ENCODE measurements at places on chromosomes 6 and 20. TPM values are rescaled to one million over a fixed set of nuclear protein-coding genes. Genes with fewer than 3 reads are reported as not detected.

EYA4 gene
- not detected for polyA plus RNA-seq

DNA sequence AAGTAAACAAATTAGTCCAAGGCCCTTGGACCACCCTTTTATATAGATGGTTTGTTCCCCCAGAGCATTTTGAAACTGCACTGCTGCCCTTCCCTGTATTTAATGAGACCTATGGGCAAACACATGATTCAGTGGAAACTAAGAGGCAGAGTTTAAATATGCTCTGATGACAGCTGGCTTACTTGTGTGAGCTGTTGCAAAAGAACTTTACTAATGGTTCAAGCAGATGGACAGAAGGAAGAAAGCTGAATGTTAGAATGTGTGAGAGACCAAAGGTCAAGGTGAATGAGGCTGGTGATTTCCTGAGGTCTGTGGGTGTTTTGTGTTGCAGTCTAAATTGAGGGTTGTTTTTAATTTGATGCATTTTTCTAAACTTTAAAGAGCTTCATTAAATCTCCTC, 123.0 kb upstream of the CEP162 start:
- no peak overlapping the region for H3K27ac ChIP-seq
- H3K36me3 ChIP-seq = no peaks in the 10 kb centered on the region
- H3K4me3 ChIP-seq = no peak overlapping the region
- H3K27me3 ChIP-seq = no peaks in the 10 kb centered on the region

GRCh38 chr20:41639630-41640029, 21.5 kb upstream of the CHD6 start:
- no peak for DNase-seq
- H3K4me1 ChIP-seq = no peaks in the 10 kb centered on the region
- no peak overlapping the region for H3K4me3 ChIP-seq
- H3K36me3 ChIP-seq = no peaks in the 10 kb centered on the region
- H3K27ac ChIP-seq = no peak overlapping the region

LZTS3 gene
- polyA plus RNA-seq = 0.35 TPM

WFDC2 gene
- not detected for polyA plus RNA-seq

DNA sequence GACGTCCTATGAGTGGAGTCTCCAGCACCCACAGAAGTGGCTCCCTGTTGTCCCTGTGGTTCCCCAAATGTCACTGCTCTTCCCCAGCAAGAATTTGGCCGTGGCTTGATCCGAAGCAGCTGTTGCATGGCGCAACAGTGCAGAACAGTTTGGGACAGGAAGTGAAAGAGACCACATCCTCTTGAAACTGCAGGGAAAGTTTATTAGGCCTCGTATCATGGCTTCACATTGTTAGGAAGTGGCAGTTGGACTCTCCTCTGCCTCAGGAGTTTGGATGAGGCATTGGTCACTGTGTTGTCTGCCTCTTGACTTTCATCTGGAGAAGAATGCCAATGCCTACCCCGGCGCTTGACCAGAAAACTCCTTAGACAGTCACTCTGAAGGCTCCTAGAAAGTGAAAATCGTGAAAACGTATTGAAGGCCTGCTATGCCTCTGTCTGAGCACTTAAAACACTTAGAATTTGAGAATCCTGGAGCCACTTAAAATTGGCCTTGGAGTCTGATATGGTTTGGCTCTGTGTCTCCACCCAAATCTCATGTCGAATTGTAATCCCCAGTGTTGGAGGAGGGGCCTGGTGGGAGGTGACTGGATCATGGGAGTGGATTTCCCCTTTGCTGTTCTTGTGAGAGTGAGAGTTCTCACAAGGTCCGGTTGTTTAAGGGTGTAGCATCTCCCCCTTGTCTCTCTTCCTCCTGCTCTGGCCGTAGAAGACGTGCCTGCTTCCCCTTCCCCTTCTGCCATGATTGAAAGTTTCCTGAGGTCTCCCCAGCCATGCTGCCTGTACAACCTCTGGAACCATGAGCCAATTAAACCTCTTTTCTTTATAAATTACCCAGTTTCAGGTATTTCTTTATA, 334.9 kb upstream of the JARID2 start:
- no peak for DNase-seq
- H3K36me3 ChIP-seq = no peaks in the 10 kb centered on the region
- H3K4me1 ChIP-seq = peaks cover 21% of the 10 kb centered on the region
- H3K27me3 ChIP-seq = no peaks in the 10 kb centered on the region

DNA sequence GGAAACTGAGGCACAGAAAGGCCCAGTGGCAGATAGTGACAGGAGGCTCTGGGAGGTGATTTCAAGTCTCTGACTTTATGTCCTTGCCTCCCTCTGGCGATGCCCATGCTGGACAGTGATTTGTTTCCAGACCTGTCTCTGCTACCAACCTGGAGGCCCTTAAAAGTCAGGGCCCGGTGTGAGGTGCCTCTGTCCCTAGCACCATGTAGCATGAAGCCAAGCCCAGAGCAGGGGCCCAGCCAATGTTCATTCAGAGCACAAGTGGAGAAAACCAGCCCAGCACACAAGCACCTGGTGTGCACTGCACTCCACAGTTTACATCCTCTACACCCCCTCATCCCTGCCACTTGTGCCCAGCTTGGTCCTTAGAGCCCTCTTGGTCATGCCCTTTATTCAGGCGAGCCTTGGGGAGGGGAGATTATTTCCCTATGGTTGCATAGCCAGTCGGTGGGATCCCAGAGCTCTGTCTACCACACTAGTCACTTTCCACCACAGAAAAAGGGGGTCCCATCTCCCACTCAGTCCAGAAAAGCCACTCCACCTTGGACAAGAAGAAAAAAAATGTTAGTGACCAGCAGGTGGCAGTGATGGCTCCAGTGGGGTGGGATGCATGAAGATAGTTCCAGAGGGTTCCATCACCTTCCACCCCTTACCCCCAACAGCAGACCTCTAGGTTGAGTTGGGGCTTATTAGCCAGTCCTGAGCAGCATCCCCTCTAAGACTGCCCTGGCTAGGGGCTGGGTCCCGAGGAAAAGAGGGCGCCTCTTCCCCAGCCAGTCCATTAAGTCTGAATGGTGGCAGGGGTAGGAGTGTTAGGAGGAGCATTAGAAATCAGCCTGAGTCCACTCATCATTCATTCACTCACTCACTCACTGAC, 30.9 kb downstream of the KIAA1755 start:
- H3K4me1 ChIP-seq = no peaks in the 10 kb centered on the region
- no peaks in the 10 kb centered on the region for H3K27me3 ChIP-seq
- no peaks in the 10 kb centered on the region for H3K36me3 ChIP-seq

DNA sequence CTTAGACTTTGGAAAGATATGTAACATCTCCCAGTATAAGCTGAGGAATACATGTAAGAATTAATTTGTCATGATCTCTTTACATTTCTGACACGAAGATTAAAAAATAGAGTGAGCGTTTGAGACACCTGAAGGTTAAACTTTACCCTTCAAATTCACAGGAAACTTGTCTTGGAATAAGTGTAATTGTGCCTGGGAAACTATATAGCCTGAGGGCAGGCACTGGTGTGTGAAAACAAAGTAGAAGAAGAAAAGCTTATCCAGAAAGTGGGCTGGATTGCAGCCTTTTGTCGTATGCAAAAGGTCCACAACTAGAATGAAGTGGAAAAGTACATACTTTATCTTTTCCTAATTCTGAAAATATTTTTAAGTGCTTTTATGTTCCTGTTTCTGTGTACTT, 275.7 kb upstream of the TCF21 start:
- no peaks in the 10 kb centered on the region for H3K27me3 ChIP-seq
- no peak for DNase-seq
- H3K4me1 ChIP-seq = no peaks in the 10 kb centered on the region
- H3K4me3 ChIP-seq = no peak overlapping the region

PRDM13 gene
- polyA plus RNA-seq = 0.14 TPM

SLC22A1 gene
- 0.13 TPM for polyA plus RNA-seq

DNAH8 gene
- not detected for polyA plus RNA-seq

- peaks cover 1% of the 10 kb centered on the region for H3K27me3 ChIP-seq
- no peaks in the 10 kb centered on the region for H3K36me3 ChIP-seq
- H3K4me3 ChIP-seq = no peak overlapping the region
- H3K4me1 ChIP-seq = no peaks in the 10 kb centered on the region
Measured at GRCh38 chr20:31920275-31920855, 31.5 kb downstream of the PDRG1 start.

NKX2-4 gene
- not detected for polyA plus RNA-seq

ADGRG6 gene
- polyA plus RNA-seq = not detected

DNA sequence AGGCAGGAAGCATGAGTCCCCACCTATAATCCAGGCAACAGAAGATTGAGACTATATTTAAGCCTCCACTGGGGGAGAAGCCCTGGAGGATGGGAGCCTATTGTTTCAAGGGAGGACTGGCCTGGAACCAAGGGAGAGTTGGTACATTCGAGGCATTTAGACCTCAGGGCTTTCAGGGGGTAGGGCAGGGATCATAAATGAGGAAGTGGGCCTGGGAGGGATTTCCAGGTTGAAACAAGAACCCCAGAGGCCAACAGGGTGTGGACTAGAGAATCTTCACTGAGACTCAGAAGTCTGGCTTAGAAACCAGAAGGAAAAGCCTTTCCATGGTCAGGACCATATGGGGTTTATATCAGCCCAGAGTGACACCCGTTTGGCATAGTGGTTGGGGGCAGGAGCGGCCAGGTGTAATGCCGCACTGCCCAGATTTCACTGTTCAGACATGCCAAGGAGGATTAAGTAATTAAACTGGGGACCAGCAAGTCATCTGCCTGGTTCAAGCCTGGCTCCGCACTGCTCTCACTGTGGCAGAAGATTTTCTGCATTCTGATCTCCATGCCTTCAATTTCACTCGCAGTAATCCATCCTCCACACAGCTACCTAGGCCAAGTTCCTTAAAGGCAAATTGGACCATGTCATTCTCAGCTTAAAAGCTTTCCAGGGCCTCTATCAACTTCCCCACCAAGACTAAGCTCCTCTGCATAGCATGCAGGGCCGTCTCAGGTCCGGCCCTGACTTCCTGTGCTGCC, 17.8 kb downstream of the LRFN2 start:
- no peak for DNase-seq
- H3K27ac ChIP-seq = no peak overlapping the region
- H3K4me3 ChIP-seq = no peak overlapping the region
- no peaks in the 10 kb centered on the region for H3K36me3 ChIP-seq
- no peaks in the 10 kb centered on the region for H3K27me3 ChIP-seq

DNA sequence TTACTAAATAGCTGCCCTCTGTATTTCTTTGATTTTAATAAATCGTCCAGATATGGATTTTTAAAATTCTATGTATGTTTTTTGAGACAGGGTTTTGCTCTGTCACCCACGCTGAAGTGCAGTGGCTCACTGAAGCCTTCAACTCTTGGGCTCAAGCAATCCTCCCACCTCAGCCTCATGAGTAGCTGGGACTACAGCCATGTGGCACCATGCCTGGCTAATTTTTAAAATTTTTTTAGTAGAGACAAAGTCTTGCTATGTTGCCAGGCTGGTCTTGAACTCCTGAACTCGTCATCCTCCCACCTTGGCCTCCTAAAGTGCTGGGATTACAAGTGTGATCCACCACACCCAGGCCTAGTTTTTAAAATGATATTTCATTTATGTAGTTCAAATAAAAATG, 47.4 kb upstream of the DDR1 start:
- no peaks in the 10 kb centered on the region for H3K27me3 ChIP-seq
- no peak overlapping the region for H3K27ac ChIP-seq
- no peaks in the 10 kb centered on the region for H3K36me3 ChIP-seq
- no peak overlapping the region for H3K4me3 ChIP-seq

DNA sequence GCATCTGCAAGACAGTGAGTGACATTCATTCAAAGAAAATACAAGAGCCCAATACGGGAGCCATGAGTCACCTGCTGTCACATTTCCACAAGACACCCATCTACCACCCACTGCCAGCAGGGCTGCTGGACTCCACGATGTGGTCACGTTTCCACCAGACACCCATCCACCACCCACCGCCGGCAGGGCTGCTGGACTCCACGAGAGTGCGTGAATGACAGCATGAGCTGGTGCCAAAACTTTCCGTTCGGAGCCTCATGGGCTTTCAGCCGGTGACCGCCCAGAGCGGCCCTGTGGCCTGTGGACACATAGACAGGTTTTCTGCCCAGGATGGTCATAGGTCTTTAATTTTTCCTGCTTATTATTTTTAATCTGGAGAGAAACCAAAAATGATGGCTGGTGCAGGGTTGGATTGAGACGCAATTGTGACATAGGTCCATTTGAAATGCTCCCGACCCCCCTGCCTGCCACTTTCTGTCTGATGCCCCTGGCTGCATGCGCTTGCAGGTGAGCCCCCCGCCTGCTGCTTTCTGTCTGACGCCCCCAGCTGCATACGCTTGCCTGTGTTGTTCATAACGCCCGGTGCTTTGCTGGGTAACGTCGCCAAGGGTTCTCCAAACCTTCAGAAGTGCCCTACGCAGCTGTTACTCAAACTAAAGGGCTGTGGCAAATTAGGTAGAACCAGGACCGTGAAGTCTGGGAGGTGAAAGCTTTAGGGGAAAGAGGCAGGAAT, 59.1 kb upstream of the SMOC2 start:
- no peaks in the 10 kb centered on the region for H3K36me3 ChIP-seq
- H3K27me3 ChIP-seq = no peaks in the 10 kb centered on the region
- no peak overlapping the region for H3K4me3 ChIP-seq
- no peak for DNase-seq
- H3K4me1 ChIP-seq = no peaks in the 10 kb centered on the region

APMAP gene
- 228 TPM for polyA plus RNA-seq

GRCh38 chr20:32037929-32038328, 14.1 kb upstream of the HCK start:
- no peak for DNase-seq
- no peaks in the 10 kb centered on the region for H3K36me3 ChIP-seq
- peaks cover 11% of the 10 kb centered on the region for H3K27me3 ChIP-seq
- H3K27ac ChIP-seq = no peak overlapping the region

- H3K4me1 ChIP-seq = no peaks in the 10 kb centered on the region
- no peaks in the 10 kb centered on the region for H3K36me3 ChIP-seq
- no peak for DNase-seq
- H3K27ac ChIP-seq = no peak overlapping the region
Measured at GRCh38 chr6:125759184-125759902, 9.9 kb downstream of the HEY2 start.

- no peak overlapping the region for H3K27ac ChIP-seq
- H3K36me3 ChIP-seq = no peaks in the 10 kb centered on the region
- no peak overlapping the region for H3K4me3 ChIP-seq
- DNase-seq = no peak
- H3K27me3 ChIP-seq = peaks cover 46% of the 10 kb centered on the region
Measured at GRCh38 chr6:27238010-27238983, 9.2 kb upstream of the PRSS16 start.

GRCh38 chr20:12535770-12536169, 473.0 kb upstream of the SPTLC3 start:
- no peaks in the 10 kb centered on the region for H3K4me1 ChIP-seq
- no peaks in the 10 kb centered on the region for H3K27me3 ChIP-seq
- no peak overlapping the region for H3K4me3 ChIP-seq
- no peaks in the 10 kb centered on the region for H3K36me3 ChIP-seq

DNA sequence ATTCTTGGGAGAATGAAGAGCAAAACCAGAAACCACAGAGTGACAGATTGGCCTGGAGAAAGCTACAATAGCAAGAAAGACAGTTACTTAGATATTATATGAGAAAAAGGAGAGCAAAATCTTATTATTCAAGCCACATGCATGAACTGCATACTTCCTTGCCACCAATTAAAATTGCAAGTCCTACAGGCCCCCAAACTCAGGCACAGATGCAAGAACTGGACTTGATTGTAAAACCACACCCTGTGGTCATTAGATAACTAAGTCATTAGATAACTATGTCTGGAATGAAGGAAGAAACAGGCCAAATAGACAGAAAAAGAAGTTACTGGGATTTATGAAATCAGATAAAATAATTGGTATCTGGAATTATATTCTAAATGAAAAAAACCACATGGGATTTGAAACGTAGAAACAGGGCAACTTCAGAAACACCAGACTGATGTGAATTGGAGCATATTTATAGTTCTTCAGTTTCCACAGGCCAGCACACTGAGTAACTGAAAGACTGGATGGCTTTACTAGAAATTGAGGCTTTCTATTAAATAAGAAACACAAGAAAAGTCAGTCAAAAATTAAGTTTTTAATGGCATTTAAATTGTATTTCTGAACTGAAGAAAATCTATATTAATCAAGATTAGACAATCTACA, 49.4 kb upstream of the CARMIL1 start:
- H3K4me1 ChIP-seq = no peaks in the 10 kb centered on the region
- H3K4me3 ChIP-seq = no peak overlapping the region
- no peak overlapping the region for H3K27ac ChIP-seq
- H3K36me3 ChIP-seq = no peaks in the 10 kb centered on the region
